ENCODE measurements at places on chromosomes 6 and 20.

- DNase-seq, result no peak
These were observed 16.8 kb downstream of the TREM1 start for GRCh38 chr6:41269716-41270115.

GRCh38 chr6:56644366-56644765 is 1.7 kb upstream of the DST start:
- DNase-seq, result no peak

GRCh38 chr6:21123507-21124436 is 469.8 kb upstream of the SOX4 start:
- DNase-seq, result no peak

DNA sequence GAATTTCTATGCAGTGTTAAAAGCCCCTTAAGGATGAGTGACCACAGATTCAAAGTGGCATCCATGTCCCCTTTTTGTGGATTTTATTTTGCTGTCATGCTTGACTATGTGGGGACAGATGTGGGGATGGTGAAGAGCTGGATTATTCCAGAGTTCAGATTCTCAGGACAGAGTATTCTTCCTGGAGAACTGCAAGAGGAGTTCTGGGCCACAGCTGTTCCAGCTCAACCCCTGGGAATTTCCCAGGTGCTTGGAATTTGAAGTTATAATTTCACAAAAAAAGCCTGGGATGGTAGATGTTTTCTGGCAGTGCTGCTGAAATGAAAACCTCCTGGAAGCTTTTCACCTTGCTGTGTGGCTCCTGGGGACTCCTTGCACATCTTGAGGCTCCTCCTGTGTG is 671.8 kb upstream of the MARCKS start:
- DNase-seq, result no peak

DNA sequence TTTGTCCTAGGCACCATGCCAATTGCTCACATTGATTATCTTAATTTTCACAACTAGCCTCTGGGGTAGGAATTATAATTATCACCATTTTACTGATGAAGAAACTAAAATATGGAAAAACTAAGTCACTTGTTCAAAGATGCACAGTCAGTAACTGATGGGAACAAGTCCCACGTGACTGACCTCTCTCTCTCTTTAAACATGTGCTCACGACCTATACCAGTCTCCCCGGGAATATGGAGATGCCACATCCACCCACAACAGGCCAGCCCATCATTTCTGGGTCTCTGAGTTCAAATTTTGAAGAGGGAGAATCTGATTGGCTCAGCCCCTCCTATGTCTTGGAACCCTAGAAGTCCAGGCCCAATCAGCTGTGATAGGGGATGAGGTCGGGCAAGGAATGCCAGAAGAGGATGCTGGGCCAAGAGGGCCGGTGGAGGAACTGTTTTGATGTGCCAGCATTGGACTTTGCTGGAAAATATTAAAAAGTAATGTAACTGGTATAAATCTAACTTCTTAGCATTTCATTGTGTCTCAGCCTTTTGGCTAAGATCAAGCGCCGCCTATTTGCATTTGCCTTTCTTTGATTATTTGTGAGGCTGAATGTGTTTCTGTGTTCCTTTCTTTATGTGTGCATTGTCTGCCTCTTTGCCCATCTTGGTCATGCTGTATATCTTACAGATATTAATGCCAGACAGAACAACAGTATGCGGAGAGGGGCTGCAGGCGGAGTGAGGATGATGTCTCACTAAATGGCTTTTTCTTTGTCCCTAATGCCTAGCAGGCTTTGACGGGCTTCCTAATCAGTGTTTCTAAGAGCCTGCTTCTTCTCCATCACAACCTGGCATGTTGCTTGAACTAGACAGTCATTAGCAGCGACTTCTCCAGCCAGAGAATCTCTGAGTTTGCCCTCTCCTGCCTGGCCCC is 126.6 kb downstream of the VEGFA start:
- DNase-seq, result no peak

GRCh38 chr6:32761072-32761471 is 2.3 kb downstream of the HLA-DQB2 start:
- DNase-seq, result no peak

- DNase-seq, result peak; percentile 60
These were observed 120.7 kb upstream of the ZFP64 start for GRCh38 chr20:52312132-52312729.

DNA sequence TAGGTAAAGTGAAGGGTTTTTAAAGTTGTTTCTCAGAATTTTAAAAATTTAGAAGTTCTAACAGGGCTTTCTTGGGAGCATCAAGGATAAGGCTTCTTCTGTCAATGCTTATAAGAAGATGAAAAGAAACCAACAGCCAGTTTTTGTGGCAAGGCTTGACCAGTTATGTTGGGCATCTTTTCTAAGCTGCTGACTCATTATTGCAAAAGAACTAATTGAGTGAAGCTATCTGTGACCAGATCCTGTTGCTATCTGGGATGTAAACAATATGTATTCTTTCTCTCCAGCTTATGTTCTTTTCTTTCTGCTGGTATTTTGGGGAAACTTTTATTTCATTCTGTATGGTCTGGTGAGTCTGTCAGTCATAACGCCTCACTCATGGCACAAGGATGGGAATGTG is 643.8 kb downstream of the HDGFL1 start:
- no peak for DNase-seq

DNA sequence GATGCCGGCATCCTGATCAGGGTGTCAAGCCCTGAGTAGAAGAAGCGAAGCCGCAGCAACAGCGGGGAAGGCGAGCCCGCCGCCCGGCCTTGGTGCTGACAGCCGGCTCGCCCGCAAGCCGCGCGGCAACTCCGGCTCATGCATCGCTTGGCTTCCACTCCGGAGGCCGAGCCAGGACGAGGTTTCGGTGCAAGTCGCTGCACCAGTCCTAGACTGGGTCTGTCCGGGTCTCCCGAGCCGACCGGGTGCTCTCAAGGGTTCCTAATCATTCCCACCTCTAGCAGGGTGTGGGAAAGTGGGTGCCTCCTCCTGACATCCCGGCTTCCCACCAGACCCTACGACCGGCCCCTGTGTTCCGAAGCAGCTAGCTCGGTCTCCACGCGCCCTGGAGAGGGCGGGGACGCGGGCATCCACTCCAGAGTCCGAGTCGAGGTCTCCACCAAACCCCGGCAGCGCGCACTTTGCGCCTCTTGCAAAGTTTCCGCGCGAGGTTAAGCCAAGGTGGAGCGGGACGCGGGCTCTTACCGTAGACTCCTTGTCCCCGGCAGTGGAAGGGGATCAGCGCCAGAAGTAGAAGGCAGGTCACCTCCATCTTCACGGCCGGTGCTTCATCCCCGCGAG is 1.4 kb downstream of the MDGA1 start:
- no peak for DNase-seq

DNA sequence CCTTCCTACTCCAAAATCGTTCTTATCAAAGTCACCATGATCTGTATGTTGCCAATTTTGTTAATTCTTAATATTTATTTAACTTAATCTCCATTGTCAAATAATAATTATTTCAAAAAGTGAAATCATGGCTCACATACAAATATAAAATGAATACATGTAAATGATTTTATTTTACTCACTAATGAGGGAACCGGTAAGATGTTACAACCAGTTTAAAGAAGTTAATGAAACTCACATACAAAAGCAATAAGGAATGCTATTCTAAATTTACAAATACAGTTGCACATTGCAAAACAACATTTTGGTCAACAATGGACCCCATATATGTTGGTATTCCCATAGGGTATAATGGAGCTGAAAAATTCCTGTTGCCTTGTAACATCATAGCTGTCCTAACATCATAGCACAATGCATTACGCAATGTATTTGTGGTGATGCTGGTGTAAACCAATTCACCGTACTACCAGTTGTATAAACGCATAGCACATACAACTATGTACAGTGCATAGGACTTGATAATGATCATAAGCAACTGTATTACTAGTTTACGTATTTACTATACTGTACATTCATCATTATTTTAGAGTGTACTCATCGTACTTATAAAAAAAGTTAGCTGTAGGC is 6.5 kb upstream of the SLC22A16 start:
- no peak for DNase-seq

GRCh38 chr20:11905460-11906179 is 12.1 kb upstream of the BTBD3 start:
- no peak for DNase-seq

DNA sequence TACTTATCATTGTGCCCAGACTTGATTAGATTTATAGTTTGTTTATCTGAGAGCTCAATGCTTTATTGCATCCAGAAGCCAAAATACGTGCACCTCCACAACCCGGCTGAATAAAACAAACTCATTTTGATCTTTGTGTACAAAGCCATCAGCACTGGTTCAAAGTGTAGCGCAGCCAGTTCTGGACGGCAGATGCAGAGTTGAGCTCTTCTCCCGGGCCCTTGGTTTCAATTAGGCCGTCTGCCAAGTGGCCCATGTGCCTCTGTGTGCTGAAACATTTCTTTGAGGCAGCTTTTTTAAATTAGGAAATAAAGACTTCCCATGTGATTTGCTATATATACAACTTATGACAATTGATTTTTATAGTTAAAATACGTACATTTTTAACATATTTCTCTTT is 96.2 kb upstream of the RSPO3 start:
- DNase-seq, result peak; percentile 29

- no peak for DNase-seq
These were observed 267.1 kb upstream of the JAG1 start for GRCh38 chr20:10940941-10941340.
